ENCODE measurements at places on chromosomes 4 and X.

DNA sequence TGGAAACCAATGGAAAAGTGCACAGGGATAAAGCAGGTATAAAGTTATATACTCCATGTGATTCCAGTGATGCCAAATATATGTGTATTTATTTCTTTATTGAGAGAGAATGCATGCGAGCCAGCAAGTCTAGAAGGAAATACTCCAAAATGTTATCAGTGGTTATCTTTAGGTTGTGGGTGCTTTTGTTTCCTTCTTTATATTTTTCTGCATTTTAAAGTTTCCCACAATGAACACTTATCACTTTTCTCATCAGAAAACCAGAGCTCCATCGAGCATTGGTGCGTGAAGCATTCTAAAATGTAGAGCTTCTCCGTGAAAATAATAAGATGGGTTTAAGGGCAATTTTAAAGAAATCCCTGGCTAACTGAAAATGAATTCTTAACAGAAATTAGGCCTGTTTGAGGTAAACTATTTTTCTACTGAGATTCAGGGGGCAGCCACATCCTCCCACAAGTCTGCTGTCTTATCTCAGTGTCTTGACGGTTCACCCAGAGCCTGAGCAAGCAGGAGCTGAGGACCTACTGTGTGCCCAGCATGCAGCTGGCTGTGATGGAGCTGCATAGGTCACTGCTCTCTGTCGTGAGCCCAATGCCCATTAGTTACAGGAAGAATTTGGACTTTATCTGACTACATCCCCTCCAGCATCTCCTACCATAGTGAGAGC is 18.7 kb upstream of the CD40LG start:
- no peak for DNase-seq

DNA sequence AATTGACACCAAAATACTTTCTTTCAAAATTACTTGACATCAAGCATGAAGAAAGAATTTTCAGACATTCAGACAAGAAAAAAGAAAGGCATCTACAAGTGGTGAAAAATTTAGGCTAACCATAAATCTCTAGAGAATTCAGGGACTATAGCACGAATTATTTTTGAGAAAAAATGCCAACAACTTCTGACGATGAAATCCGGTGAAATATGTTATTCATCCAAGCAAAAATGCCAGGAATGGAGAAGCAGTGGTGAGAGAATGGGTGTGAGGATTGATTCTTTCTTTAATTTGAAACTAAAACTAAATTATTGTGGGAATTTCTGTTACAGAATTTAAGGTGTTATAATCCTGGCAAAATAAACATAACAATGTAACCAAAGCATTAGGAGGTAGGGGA is 69.4 kb upstream of the SORBS2 start:
- DNase-seq: no peak

GRCh38 chr4:77728420-77728819 is 90.7 kb downstream of the CNOT6L start:
- DNase-seq: no peak

DNA sequence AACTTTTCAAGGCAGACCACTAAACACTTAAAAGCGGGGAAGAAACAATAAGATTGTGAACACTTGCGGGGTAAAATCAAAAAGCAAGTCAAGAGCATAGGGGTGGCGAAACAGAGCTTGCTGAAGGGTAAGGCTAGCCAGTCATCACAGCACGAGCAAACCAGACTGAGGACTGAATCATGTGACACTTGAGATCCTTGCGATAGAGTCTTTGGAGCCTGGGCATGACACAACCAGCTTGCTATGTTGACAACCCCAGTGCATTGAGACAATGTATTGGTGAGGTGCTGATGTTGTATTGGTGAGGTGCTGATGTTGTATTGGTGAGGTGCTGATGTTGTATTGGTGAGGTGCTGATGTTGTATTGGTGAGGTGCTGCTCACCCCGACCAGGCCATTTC is 72.3 kb downstream of the SLIT2 start:
- DNase-seq: no peak

GRCh38 chr4:89558147-89558546 is 250.5 kb upstream of the GPRIN3 start:
- DNase-seq: no peak

DNA sequence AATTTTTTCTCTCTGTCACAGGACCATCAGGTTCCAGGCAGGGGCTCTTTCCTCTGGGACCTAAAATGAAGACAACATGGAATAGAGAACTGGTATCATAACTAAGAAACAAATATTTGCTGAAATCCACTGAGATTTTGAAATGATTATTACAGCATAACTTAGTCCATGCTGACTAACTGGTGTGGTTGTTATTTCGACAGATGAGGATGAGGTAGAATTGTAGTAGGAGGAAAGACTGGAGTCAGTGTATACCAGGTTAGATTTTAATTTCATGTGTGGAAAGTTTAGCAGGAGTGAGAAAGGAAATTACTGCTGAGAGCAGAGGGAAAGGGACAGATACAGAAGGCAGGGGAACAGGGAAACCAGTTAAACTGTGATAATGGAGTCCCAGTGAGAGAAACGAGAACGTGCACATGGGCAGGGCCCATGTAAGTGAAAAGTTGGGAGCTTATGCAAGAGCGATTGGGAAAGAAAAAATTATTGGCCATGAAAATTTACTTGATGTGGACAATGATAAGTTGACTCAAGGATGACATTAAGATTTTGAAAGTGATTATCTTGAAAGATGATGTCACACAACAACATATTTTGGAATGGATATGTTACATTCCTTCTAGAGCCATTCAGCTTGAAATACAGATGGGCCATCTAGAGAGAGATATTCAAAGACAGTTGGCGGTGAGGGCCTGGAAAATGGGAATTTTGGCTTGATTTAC is 98.7 kb upstream of the DDIT4L start:
- DNase-seq: no peak

DNA sequence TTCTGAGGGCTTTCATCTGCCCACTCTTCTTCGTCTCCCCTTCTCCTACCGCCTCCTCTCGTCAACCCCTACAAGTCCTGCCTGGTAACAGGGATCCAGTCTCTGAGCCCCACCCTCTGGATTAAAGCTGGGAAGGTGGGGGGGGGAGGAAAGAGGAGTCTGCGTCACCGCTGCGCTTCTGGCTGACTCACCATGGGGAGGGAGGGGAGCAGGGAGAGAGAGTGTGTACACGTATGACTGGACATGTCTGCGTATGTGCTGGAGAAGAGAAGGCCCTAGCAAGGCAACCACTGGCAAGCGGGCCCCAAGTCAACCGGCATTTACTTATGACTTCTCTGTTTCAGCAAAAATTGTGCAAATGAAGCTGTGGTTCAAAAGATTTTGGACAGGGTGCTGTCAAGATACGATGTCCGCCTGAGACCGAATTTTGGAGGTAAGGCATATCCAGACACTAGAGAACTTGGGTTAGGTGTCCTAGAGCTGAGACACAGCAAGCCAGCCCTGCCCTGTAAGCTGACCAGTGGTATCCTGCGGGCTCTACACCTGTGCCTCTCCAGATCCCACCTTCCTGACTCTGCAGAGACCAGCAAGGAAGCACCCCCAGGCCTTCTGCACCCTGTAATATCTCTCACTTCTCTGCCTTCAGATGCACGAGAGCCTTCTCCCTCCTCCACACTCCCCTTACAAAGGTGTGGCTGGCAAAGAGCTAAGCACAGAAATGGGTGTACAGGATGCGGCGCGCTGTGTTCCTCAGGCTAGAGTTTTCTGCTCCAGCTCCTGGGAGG is 2.5 kb downstream of the GABRQ start:
- DNase-seq: no peak

DNA sequence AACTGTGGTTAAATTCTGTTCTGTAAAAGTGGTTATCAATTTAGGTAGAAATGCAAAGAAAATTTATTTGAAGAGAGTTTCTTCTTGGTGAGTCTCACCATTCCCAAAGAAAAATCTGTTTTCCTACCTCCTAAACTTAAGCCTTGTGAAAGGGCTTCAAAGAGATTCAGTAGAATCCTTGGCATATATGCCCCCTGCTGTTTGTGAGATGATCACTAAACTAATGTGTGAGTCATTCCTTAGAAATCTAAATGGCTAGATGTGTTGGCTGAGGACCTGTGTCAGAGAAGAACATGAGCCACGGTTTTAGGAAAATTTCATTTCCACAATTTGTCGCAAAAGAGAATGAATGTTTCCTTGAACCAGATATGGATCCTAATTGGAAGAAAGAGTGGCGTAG is 260.9 kb downstream of the SLC7A11 start:
- DNase-seq: no peak
